Stimulated activated CD8-positive, alpha-beta memory T cell treated with anti-CD3 and anti-CD28 coated beads, Interleukin-7, amount 100 ng/mL, for 48 hours (primary cell): ENCODE measurements at places on chromosomes 2 and 18.

DNA sequence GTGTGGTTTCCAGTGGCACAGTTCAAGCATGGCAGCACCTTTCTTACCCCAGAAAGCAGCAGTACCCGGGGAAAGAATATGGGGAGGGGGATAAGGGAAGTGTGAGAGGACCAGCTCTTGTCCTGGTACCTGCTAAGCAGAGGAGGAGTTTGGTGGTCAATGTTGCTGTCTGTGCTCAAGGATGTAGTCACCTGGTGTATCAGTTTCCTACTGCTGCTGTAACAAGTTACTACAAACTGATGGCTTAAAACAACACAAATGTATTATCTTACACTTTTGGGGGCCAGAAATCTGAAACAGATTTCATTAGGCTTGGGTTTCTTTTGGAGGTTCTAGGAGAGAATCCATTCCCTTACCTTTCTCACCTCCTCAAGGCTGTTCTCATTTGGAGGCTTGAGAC lies 77.5 kb downstream of the VSNL1 start:
- DNase-seq = no peak

DNA sequence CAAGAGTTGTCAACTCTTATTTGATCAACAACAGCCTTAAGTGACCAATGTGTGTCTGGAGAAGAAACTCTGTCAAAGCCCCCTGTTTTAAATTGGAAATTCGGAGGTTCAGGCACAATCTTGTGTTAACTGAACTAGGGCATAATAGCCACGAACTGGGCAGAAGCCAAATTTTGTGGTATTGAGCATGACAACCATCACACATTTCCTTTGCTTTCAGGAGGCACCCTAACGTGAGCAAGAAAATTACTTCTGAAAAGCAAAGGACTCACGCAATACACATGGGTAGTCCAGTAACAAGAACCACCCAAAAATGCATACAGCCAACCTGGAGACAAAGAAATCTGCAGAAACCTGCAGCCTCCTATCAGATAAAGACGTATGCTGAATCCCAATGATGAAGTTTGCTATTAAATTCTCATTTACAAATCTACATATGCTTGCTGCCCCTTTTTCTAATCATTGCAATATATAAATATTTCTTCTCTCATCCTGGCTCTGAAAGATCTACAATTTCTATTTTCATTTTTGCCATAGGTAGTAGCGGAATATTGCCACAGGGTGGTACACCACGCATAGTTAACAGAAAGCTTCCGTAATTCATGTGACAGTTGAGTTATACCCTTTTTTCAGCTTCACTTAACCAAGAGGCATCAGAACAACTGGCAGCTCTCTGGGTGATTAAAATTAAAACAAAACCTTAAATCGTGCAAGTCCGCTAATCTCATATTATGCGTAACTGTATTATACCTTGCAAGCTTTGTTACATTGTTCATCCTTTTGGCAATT lies 495.8 kb downstream of the NRXN1 start:
- no peak for DNase-seq

DNA sequence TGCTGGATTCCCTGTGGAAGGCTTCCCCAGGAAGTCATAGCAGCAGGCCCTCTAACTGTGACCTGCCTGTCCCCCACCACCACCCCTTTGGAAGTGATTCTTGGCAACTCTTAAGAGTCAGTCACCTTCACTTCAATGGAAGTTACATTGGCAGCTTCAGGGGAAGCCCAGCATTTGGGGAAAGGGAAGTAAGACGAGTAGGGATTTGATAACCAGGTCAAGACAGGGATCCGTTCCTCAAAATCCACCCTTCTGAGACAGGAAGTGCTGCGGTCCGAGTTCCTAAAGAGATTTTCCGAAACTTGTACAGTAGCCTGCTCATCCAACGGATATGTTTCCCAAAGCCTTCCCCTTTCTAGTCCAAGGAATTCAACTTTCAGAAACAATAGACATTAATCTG lies 54.2 kb downstream of the MRPL35 start:
- no peak for DNase-seq

DNA sequence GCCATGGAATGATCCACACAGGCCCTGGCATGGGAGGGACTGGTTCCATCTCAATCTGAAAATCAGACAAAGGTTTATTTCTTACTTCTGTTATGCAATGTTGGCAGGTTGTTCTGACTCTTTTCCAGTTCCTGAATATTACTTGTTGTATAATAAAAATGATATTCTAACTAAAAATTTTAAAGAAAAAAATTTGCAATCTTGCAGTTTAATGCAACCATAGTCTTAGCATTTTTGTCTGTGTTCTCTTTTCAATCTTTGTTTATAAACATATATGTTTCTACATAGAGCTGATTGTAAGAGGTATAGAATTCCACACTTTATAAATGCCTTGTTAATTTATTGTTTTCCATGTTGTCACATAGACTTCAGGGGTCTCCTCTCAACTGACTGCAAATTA lies 143.4 kb downstream of the RPIA start:
- no peak for DNase-seq

DNA sequence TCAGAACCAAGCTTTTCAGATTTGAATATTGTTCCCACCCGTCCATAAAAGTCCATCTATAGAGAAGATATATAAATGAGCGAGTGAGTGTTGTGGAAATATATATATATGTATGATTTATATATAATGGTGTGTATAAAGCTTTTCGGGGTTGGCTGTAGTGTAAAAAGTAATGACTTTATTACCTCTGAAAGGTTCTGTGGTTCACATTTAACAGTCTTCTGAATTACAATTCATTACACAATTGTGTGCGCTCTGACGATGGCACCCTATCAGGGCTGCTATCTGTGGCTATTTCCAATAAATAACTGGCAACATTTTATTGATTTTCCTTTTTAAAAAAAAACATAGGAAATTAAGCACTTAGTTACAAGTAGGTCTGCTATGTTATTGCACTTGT lies 2.7 kb upstream of the BCL11A start:
- no peak for DNase-seq

DNA sequence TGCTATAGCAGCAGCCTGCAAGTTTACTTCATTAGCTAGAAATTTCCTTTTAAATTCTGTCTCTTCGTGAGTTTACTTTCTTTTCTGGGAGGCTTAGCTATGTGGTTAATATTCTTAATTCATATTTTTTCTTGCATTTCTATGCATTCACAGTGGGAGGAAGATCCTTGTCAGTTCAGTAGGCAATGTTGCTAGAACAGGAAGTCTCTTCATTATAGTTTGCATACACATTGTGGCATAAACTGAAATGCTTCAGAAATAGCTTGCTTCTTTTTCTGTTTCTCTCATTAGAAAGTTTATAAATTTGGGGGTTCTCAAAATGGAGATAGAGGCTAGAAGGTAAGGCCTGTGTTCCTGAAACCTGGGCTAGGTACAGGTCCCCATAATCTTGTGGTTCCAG lies 8.1 kb upstream of the ARHGAP15 start:
- no peak for DNase-seq
